ENCODE measurements at places on chromosomes 13 and 19. TPM values are rescaled to one million over a fixed set of nuclear protein-coding genes. Genes with fewer than 3 reads are reported as not detected.

The ZNF799 gene
- 2.4 TPM for total RNA-seq

The GRIN2D gene
- 1.2 TPM for total RNA-seq

The APC2 gene
- total RNA-seq: 0.27 TPM

The ACER1 gene
- total RNA-seq: not detected

The C19orf67 gene
- total RNA-seq: 0.27 TPM

The PRR12 gene
- total RNA-seq: 3.2 TPM

The KLK8 gene
- not detected for total RNA-seq

The OR7C1 gene
- not detected for total RNA-seq

The CPT1C gene
- total RNA-seq: 23.4 TPM

The IRS2 gene
- 15.2 TPM for total RNA-seq

The FUT2 gene
- not detected for total RNA-seq

The HMGB1 gene
- total RNA-seq: 319 TPM

The STARD13 gene
- total RNA-seq: 7.8 TPM

The CCL25 gene
- not detected for total RNA-seq

The PLVAP gene
- 0.09 TPM for total RNA-seq

The C19orf85 gene
- not detected for total RNA-seq

The FAM124A gene
- 3.3 TPM for total RNA-seq

The GSX1 gene
- not detected for total RNA-seq

The RDH8 gene
- not detected for total RNA-seq

The ATP4B gene
- total RNA-seq: not detected

The CLEC11A gene
- total RNA-seq: 21.8 TPM

Measured in fibroblast of the aortic adventitia (primary cell).